ENCODE measurements at places on chromosomes 2 and 18.

DNA sequence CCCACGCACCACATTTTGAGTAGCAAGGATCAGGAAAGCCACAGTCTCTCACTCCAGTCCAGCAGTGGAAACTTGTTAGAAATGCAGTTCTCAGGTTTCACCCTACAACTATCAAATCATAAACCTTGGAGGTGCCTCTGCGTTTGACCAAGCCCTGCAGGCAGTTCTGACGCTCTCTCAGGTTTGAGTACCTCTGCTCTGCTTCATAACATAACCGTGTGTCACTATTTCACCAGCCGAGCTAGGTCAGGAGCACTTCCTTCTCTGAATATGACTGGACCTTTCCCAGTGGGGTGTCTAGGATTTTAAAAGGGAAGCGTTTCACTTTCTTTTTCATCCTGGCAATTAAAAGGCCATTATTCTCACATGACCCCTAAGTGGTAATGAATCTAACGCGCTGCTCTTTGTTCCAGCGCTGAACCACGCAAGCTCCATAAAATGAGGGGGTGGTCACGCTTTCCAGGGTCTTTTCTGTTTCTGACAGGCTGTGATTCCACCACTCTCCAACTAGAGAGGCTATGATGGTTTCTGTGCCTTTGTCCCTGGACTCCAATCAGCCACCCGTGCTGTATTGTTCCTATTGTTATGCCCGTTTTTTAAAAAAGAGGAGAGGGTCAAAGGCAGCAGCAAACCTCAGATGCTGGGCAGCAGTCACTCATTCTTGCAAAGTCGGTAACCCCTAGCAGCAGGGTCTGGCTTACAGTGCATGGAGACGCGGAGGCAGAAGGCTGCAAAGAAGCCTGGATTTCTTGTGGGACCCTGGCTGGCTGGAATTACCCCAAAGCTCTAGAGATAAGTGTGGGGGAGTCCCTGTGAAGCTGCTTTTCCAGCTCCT lies 75.2 kb upstream of the CTNNA2 start:
- no peak for DNase-seq

DNA sequence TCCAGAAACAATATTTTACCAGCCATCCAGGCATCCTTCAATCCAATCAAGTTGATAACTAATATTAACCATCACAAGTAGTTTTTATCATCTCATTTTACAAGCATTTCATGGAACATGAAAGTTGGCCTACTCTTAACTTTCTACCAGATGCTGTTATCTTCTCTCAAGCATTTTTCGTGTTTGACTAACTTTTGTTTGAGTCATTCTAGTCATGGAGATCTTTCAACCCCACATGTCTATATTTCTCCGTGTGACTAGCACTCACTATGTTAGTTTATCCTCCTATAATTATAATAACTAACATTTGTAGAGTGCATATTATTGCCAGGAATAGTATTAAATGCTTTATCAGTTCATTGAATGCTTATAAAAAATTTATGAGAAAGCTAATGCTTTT lies 307.0 kb upstream of the CWC22 start:
- no peak for DNase-seq

DNA sequence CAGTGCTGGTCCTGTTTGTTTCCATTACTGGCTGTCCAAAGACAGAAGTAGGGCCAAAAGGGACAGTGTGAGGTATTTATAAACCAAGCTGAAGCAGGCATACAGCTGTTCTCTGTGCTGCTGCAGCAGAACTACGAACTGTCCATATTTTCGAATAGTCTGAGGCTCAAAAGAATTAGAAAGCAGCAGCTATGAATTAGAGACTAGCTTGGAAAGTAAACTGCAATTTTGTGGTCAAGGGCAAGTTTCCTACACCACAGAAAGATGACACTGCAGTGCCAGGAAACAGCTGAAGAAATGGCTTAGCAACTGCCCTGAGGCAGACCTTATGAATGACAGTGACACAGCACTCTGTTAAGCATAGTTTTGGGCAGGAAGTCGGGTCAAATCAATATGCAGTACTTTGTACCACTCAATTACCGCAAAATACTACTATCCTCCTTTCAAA lies 125.3 kb downstream of the TMEM131 start:
- peak; percentile 68 for DNase-seq

DNA sequence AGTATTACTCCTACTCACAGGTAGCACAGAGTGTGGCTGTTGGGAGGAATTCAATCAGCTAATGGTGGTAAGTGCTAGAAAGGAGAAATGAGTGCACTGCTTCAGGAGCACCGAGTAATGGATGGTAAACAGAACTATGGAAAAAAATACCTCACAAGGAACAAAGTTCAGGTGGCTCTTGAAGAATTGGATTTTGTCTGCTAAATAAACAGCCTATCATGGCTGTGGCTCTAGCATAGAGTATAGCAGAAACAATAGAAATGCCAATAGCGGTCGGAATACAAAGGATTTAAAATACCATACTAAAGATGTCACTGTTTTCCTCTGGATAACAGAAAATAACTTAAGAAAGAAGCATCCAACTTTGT lies 482.5 kb downstream of the NUP35 start:
- DNase-seq, result no peak

DNA sequence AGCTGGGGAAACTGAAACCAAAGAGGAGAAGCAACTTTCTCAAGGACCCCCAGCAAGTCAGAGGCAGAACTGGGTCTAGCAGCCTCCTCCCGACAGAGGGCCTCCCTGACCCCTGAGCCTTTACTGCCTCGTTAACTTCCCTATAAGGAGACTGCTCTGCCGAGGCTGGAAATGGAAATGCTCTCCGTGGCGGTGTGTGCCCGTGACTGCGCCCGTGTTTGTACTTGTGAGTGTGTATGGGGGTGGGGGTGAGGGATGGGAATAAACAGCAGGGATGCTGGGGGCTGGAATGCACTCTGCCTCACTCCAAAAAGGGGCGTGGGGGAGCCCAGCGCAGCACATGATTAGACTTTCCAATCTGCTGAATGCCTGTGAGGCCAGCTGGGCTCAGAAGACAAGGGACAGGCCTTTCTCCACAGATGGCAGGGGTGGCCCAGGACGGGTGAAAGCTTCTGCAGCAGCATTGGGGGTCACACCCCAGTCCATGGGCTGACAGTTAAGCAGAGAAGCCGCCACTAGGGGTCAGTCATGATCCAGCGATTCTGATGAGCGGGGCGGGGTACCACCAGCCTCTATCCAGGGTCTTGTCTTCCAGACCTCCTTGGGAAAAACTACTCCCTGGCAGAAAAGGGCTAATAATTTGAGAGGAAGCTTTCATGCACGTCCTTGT lies 26.8 kb downstream of the MPHOSPH10 start:
- peak; percentile 46 for DNase-seq

DNA sequence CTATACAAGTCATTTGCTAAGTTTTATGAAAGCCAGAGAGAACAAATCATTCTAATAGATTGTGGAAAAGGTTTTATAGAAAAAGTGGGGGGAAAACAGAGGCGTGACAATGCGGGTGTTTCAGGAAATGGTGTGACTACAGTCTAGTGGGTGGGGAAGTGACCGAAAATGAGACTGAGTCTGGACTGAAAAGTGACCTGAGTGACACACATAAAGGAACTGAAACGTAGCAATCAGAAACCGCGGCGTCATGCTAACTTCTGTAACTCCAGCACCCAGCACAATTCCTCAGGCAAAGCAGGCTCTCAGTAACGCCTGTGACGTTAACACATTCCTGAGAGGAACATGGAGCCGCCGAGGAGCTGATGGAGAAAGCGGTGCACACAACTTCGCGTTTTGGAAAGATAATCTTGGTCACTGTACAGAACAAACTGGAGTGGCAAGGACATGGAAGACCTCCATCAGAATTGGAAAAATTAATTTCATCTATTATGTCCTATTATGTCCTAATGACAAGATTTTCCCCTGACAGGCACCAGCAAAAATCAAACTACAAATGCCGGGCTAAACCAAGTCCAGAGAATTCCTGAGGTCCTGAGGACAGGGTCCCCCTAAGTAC lies 1.4 kb upstream of the CD226 start:
- no peak for DNase-seq

- DNase-seq, result no peak
These were observed 53.3 kb upstream of the NFU1 start for GRCh38 chr2:69490486-69490885.

All from right hindlimb (tissue), 1 donor.